ENCODE measurements at places on chromosomes 5 and 9. TPM values are rescaled to one million over a fixed set of nuclear protein-coding genes. Genes with fewer than 3 reads are reported as not detected.

DNA sequence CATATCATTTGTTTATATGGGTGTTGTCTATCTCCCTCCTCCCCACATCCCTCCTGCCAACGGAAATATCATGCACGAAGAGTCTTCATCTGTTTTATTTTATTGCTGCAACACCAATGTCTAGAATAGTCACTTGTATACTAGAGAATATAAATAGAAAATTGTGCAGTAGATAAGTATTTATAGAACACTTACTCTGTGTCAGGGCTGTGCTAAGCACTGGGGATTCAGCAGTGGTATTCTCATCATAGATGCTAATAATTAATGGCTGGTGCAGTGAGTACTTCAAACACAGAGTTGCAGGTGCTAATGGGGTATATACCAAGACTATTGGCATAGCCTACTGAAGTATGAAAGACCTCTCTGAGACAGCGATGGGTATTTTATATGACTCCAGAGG is 353.5 kb upstream of the CDH6 start:
- no peaks in the 10 kb centered on the region for H3K27me3 ChIP-seq
- no peak overlapping the region for H3K4me3 ChIP-seq
- no peaks in the 10 kb centered on the region for H3K4me1 ChIP-seq
- DNase-seq: no peak
- H3K36me3 ChIP-seq: no peaks in the 10 kb centered on the region

DNA sequence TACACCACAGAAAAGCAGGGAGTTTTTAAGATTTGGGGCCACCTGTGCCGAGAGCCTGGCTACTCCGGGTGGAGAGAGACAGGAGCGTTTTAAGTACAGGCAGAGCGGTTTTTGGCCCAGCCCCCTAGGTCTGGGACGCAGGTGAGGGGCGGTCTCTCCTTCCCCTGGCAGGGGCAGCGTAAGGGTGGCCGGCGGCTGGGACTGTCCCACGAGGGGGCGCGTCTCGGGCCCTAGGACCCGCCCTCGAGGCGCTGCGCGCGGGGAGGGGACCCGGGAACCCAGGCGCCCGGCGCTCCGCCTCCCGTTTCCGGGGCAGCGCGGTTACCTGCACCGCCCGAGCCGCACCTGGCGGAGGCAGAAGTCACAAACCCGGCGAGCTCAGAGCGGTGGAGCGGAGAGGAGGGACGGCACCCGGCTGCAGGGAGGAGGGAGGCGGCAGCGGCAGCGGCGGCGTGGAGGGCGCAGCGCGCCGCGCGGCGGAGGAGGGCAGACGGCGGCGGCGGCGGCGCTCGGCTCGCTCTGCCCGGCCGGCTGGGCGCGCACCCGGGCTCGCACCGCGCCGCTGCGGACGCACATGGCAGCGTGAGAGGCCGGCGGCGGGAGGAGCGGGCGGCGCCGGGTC is at the start of gene WWC1:
TSS of gene WWC1 (plus strand) at position 304 of the 622 bp plus-strand sequence. CDS start 508 bp downstream, outside the sequence.
- peak within 1 kb of the TSS; percentile 74 for H3K4me3 ChIP-seq
- peaks cover 60% of the 10 kb centered on the region for H3K27me3 ChIP-seq
- no peaks in the 10 kb centered on the region for H3K36me3 ChIP-seq
- DNase-seq: no peak

- no peaks in the 10 kb centered on the region for H3K4me1 ChIP-seq
- H3K4me3 ChIP-seq: no peak overlapping the region
- no peak for DNase-seq
- H3K27me3 ChIP-seq: peaks cover 31% of the 10 kb centered on the region
- no peaks in the 10 kb centered on the region for H3K36me3 ChIP-seq
Observed at GRCh38 chr5:179170606-179171005, 110.4 kb downstream of the ZNF354C start.

DNA sequence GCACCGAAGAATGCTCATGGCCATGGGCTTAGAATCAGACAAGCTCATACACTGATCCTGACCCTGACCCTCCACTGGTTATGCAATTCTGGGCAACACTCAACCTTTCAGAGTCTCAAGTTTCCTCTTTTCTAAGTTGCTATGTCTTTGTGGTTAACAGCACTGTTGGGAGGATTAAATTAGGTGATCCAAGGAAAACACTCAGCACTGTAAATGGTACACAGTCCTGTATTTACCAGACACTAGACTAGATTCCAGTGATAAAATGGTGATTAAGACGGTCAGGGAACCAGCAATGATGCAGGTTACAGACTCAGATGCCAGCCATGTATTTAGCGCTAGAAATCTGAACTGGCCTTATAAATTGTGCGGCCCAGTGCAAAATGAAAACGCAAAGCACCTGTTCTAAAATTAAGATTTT is 8.1 kb downstream of the ARL15 start:
- H3K36me3 ChIP-seq: no peaks in the 10 kb centered on the region
- no peak overlapping the region for H3K4me3 ChIP-seq
- H3K27ac ChIP-seq: no peak overlapping the region
- no peaks in the 10 kb centered on the region for H3K4me1 ChIP-seq
- no peaks in the 10 kb centered on the region for H3K27me3 ChIP-seq

GRCh38 chr5:28734396-28734795 is 1696.0 kb upstream of the CDH9 start:
- no peaks in the 10 kb centered on the region for H3K27me3 ChIP-seq
- no peak overlapping the region for H3K27ac ChIP-seq
- DNase-seq: no peak
- H3K4me1 ChIP-seq: no peaks in the 10 kb centered on the region

- no peaks in the 10 kb centered on the region for H3K4me1 ChIP-seq
- no peaks in the 10 kb centered on the region for H3K36me3 ChIP-seq
- no peak overlapping the region for H3K27ac ChIP-seq
- DNase-seq: no peak
- no peak overlapping the region for H3K4me3 ChIP-seq
- no peaks in the 10 kb centered on the region for H3K27me3 ChIP-seq
Observed at GRCh38 chr5:144131261-144131660, 39.2 kb downstream of the YIPF5 start.

GRCh38 chr5:95718203-95718602 is 12.9 kb upstream of the RHOBTB3 start:
- no peak for DNase-seq
- no peak overlapping the region for H3K4me3 ChIP-seq
- H3K4me1 ChIP-seq: no peaks in the 10 kb centered on the region
- H3K27ac ChIP-seq: no peak overlapping the region
- no peaks in the 10 kb centered on the region for H3K36me3 ChIP-seq
- H3K27me3 ChIP-seq: no peaks in the 10 kb centered on the region

DNA sequence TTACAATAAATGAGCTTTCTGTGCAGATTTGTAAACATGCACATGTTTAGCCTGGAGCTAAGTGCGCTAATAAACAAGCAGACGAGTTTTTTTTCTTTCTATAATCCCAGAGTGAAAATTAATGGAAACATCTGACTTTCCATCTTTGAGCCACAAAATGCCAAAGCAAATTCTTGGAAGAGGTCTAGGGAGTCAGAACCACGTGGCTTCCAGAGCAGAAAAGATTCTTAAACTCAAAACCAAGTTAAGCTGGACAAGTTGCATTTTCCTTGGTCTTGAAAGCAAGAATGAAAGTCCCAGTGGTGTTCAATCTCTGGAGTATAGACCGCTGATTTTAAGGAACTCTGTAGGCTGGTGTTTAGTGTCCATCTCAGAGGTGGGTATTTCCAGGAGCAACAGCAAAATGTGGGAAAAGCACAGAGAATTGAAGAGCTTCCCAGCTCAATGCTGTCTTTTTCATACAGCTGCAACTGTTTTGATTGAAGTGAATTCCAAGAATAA is 71.4 kb downstream of the MYO10 start:
- H3K27me3 ChIP-seq: no peaks in the 10 kb centered on the region
- H3K27ac ChIP-seq: no peak overlapping the region
- H3K4me3 ChIP-seq: no peak overlapping the region
- H3K36me3 ChIP-seq: no peaks in the 10 kb centered on the region
- no peaks in the 10 kb centered on the region for H3K4me1 ChIP-seq

GRCh38 chr9:106286249-106286648 is 576.7 kb upstream of the ZNF462 start:
- H3K36me3 ChIP-seq: no peaks in the 10 kb centered on the region
- no peak overlapping the region for H3K27ac ChIP-seq
- DNase-seq: no peak
- H3K4me3 ChIP-seq: no peak overlapping the region
- H3K27me3 ChIP-seq: no peaks in the 10 kb centered on the region

DNA sequence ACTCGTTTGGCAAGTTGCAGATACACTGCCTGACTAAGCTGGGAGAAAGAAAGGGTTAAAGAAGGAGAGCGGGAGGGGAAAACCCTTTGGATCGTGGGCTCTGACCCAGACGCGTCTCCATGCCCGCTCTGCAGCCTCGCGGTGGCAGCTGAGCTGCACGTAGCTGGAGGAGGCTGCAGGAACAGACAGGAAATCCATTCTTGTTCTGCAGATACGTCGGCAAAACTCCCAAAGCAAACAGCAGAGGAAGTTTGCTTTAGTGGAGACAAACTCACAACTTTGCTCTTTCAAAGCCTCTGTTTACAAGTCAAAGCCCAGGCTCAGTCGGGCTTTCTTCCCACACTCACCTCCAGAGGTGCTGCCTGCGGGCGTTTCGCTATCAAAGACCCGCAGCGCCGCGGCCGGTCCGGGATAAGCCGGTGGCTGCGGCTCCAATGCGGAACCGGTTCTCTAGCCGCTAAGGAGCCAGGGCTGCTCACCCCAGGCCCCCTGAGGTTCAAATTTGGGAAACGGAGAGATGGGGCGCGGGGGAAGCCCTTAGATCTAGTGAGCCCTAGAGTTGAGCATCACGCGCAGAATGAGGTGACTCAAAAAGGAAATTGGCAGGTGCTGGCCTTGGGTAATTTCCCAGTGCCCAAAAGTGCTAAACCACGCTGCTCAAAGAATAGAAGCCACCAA is 60.7 kb downstream of the MAT2B start:
- no peaks in the 10 kb centered on the region for H3K27me3 ChIP-seq
- no peak for DNase-seq
- H3K4me3 ChIP-seq: peak overlapping the region; percentile 34
- peaks cover 11% of the 10 kb centered on the region for H3K4me1 ChIP-seq

DNA sequence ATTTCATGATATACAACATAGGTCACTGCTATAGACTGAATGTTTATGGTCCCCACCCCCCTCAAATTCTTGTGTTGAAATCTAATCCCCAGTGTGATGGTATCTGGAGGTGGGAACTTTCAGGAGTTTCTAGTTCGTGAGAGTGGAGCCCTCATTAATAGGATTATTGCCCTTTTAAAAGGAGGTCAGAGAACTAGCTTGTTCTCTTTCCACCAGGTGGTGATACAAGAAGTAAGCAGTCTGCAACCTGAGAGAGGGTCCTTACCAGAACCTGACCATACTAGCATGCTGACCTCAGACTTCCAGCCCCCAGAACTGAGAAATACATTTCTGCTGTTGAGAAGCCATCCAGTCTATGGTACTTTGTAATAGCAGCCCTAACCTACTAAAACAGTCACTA is 33.3 kb downstream of the TMEM161B start:
- H3K36me3 ChIP-seq: peaks cover 28% of the 10 kb centered on the region
- no peak overlapping the region for H3K4me3 ChIP-seq
- H3K27ac ChIP-seq: no peak overlapping the region
- no peak for DNase-seq
- no peaks in the 10 kb centered on the region for H3K27me3 ChIP-seq

GRCh38 chr5:141839015-141839513 is 39.1 kb downstream of the PCDH1 start:
- H3K27ac ChIP-seq: no peak overlapping the region
- no peak overlapping the region for H3K4me3 ChIP-seq
- no peaks in the 10 kb centered on the region for H3K36me3 ChIP-seq
- DNase-seq: no peak
- H3K4me1 ChIP-seq: peaks cover 14% of the 10 kb centered on the region

GRCh38 chr5:117486261-117486660 is 911.6 kb upstream of the SEMA6A start:
- no peaks in the 10 kb centered on the region for H3K4me1 ChIP-seq
- H3K27me3 ChIP-seq: no peaks in the 10 kb centered on the region
- H3K4me3 ChIP-seq: no peak overlapping the region
- no peak overlapping the region for H3K27ac ChIP-seq

DNA sequence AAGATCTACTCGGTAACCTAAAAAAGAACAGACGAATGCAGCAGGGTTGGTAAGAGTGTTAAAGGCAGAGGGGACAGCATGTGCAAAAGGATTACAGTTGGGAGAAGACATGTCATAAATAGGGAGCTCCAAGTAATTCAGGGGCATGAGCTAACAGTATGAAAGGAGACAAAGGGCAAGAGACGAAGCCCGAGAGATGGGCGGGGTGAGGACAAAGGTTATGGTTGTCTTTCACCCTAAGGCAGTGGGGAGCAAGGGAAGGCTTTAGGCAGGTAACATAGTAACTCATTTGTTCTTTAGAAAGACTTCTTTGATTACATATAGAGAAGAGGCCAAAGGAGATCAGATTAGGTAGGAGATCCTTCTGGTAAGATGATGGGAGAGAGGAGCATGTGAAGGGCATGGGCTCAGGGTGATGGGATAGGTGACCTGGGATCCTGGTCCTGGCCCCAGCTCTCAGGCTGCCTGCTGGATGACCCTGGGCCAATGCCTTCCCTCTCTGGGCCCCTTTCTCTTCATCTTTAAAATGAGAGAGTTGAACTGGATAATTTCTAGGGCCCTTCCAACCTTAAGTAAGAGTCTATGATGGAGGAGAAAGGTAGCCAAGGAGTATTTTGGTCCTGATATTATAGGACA is 19.5 kb downstream of the MORN5 start:
- H3K36me3 ChIP-seq: no peaks in the 10 kb centered on the region
- H3K4me1 ChIP-seq: no peaks in the 10 kb centered on the region
- no peaks in the 10 kb centered on the region for H3K27me3 ChIP-seq

DNA sequence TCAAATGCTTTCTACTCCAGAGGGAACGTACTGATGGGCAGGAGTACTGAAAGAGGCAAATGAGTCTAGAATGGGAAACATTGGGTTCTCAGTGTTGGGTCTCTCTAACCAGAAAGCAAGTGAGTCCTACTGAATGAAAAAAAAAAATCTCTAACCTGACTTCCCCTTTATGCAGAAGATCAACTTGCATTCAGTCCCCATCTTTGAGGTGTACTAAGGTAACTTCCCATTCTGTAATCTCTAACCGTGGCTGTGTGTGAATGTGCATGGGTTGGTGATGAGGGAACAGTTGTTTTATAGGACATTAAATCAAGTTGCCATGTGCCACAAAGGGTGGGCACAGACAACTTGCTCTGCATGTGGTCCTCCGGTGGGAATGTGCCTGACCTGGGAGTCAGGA is 264.6 kb upstream of the CLINT1 start:
- H3K27ac ChIP-seq: no peak overlapping the region
- no peaks in the 10 kb centered on the region for H3K27me3 ChIP-seq
- no peak for DNase-seq
- H3K4me3 ChIP-seq: no peak overlapping the region
- no peaks in the 10 kb centered on the region for H3K36me3 ChIP-seq

- H3K27ac ChIP-seq: no peak overlapping the region
- no peak for DNase-seq
Observed at GRCh38 chr9:109940561-109940960, 160.6 kb downstream of the PALM2AKAP2 start.

- no peak overlapping the region for H3K27ac ChIP-seq
- DNase-seq: no peak
- H3K36me3 ChIP-seq: no peaks in the 10 kb centered on the region
- H3K4me3 ChIP-seq: no peak overlapping the region
Observed at GRCh38 chr9:16598316-16598715, 272.2 kb downstream of the BNC2 start.

The PHF24 gene
- total RNA-seq: not detected

The SURF2 gene
- 36.2 TPM for total RNA-seq

The GDNF gene
- total RNA-seq: 0.95 TPM

The SPINK4 gene
- not detected for total RNA-seq

The GADD45G gene
- 18.7 TPM for total RNA-seq

The PCSK5 gene
- 17.0 TPM for total RNA-seq

All from esophagus squamous epithelium (tissue), 5 donors.